ENCODE measurements at places on chromosomes 5 and 9.

GRCh38 chr5:96537386-96537785 is 104.3 kb upstream of the PCSK1 start:
- DNase-seq, result no peak

DNA sequence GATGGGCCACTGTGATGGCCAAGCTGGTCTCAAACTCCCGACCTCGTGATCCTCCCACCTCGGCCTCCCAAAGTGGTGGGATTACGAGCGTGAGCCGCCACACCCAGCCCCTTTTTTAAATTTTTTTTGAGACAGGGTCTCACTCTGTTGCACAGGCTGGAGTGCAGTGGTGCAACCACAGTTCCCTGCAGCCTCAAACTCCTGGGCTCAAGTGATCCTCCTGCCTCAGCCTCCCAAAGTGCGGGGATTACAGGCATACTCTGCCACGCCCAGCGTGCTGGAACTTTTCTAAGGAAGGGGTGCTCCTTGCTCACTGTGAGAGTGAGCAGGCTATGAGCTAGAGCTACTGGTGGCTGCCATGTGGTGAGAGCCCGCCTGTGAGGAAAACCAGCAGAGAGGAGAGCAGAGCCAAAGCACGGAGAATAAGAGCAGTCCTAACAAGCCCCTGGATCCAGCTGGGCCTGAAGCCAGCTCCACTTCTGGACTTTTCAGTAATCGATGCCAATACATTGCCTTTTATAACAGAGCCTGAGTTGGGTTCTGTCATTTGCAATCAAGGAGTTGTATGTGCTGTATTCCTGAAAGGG is 75.5 kb upstream of the UNC5A start:
- no peak for DNase-seq

GRCh38 chr9:7542126-7542525 is 257.5 kb downstream of the DMAC1 start:
- DNase-seq, result no peak

DNA sequence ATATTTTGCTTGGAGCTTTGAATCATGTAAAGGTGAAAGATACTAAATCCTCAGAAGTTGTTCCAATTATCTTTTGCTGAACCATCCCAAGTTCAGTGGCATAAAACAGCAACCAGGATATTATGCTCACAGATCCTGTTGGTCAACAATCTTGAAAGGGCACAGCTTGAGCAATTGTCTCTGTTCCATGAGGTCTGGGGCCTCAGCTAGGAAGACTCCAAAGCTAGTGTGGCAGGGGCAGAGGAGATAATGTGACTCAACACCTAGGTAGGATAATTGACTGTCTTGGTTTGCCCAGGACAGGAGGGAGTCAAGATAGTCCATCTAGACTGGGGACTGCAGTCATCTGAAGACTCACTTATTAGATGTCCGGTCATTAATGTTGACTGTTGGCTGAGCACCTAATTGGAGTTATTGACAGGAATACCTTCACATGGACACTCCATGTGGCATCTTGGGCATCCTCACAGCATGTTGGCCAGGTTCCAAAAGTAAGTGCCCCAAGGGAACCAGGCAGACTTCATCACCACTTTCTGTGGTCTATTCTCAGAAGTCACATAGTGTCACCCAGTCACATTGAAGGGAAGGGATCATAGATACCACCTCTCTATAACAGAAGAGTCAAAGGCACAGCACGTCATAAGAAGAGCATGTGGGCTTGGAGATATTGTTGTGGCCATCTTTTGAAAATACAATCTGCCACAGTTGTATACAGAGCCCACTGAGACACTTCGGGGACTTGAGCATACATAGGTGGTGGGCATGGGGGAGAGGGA is 88.4 kb upstream of the GPBP1 start:
- DNase-seq, result no peak

DNA sequence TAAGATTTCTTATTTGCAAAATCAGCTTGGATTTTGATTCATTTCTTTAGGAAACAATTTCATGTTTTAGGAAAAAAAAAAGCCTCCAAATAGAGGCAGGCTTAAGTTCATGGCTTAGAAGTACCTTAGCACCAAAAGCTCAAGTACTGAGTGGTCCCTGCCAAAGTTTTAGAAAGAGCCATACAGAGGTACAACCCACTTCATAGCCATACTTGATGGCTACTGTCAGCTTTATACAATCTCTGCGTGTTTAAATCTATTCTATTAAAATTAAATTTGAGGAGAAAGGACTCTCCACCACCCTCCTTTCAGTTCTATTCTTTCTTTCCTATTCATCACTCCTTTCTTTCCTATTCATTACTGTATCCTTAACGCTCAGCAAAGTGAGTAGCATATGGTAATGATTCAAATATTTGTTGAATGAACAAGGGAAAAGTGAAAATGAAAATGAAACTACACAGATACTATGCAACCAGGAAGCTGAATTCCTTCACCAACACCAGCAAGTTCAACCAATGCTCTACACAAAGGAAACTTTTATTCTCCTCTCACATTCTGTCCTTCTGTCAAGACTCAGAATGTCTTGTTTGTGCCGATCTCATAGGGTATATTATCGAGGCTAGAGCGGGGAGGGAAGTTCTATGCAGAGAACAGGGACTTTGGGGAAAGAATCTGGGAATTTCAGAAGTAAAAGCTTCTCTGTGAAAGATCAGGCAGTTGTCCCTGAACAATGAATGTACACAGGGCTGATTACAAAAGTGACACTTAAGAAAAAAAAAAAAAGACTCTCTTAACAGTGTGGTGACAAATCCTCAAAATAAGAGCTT is 138.6 kb upstream of the SPEF2 start:
- no peak for DNase-seq

DNA sequence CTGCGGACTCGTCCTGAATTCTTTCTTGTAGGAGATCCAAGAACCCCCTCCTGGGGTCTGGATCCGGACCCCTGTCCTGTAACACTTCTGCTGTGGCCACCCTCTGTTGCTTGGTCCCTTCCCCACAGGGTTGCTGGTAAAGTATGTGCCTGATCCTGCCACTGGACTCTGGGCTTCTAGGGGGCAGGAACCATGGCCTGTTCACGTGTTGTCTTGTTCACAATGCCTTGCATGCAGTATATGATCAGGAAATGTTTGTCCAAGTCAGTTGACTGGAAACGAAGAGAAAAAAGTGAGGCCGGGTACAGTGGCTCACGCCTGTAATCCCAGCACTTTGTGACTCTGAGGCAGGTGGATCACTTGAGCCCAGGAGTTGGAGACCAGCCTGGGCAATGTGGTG is 139.3 kb upstream of the ALDH1B1 start:
- DNase-seq, result no peak

- DNase-seq, result no peak
Observed at GRCh38 chr9:127801955-127802575, 617 bp upstream of the FPGS start.

- no peak for DNase-seq
Observed at GRCh38 chr5:112971276-112971675, 5.3 kb upstream of the DCP2 start.

DNA sequence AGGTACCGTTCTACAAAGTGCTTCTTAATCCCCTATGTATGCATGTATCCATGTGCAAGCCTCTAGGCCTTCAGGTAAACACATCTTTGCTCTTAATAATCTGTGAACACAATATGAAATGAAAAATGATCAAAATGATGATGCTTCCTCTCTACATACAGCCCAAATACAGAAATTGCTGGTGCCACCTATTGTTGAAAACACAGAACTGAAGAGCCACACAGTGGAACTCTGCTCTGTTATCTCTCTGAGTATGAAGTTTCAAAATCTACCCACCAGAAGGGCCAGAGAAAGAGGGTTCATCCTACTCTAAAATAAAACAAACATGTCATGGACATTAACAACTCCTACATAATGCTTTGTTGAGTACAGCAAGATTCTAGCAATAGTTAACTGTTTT is 71.3 kb downstream of the GLIS3 start:
- DNase-seq, result no peak

DNA sequence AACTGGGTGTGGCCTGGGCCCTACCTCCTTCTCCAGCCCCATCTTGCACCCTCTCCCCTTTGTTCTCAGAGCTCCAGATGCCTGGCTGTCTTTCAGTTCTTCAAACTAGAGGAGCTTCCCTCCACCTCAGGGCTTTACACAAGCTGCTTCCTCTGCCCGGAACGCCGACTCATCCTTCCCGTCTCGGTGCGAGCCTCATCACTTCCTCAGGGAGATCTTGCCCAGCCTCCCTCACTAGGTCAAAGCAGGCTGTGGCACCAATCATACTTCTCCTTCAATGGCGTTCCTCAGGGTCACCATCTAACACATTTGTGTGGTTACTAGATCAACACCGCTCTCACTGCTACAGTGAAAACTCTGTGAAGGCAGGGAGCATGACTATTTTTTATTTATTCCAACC is 56.2 kb upstream of the ZSWIM6 start:
- DNase-seq, result peak; percentile 40

- no peak for DNase-seq
Observed at GRCh38 chr5:113974976-113975375, 386.9 kb upstream of the KCNN2 start.

- DNase-seq, result no peak
Observed at GRCh38 chr5:31990081-31990650, 184.0 kb downstream of the GOLPH3 start.

DNA sequence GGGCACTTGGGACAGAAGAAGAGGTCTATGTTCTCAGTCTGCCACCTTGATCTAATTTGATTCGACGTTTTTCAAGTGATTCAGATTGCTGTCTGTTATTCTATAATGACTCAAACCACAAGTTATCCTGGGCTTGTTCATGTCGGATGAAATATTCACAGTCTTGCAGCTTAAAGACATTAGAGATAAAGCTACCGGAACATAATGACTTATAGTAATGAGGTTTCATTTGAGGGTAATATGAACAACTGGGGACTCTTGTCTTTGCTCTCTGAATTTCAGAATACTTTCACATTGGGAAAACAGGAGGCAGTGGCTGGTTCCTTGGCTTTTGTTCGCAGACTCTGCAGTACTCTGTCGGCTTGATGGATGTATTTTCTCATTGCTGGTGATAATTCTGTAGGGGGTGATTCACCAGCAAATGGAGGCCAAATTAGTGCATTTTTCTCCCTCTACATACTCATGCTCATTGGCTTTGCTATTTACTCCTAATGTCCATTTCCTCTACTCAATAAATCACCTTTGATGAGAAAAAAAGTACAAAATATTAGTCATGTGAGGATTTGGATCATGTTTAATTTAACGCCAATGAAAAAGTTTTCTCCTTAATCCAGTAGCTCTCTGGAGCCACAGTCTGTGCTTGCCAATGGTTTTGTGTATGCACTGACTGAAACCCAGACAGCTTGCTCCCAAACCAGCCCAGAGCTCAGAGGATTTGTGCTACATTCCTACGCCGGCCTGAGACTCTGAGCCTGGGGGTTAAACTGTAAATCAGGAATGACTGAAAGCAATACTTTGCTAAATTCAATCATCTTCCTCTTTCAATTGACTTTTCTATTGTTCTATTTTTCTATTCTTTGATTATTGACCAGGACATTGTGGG is 154.7 kb upstream of the ANKH start:
- no peak for DNase-seq

DNA sequence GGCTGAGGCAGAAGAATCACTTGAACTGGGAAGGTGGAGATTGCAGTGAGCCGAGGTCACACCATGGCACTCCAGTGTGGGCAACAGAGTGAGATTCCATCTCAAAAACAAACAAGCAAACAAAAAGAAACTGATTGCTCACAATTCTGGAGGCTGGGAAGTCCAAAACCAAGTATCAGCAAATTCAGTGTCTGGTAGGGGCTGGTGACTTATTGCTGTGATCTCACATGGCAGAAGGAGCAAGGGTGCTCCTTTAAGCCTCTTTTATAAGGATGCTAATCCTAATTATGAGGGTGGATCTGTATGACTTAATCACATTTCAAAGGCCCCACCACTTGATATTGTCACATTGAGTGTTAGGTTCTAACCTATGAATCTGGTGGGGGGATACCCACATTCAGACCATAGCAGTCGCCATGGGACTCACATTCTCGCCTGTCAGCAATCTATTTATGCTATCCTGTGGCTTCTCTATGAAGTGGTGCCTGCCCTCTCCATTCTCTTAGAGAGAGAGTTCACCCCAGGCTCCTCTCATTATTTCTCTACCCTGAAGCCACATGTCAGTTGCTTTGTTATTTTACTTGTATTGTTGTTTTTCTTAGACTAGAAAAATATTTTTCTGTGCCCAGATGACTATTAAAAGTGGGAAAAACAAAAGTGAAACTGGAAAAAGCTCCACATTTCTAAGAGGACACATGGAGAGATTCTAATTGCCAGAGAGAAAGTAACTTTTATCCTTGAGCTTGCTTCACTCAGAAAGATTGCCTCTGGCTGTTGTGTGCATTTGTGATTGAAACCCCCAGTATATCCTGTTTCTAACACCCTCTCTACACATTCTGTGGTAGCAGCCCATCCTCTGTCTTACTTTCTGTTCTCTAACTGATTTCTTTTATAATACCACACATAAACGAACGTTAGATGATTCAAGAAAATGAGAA is 18.8 kb upstream of the PRLR start:
- no peak for DNase-seq

GRCh38 chr5:180642779-180643178 is 6.6 kb downstream of the FLT4 start:
- DNase-seq, result no peak

DNA sequence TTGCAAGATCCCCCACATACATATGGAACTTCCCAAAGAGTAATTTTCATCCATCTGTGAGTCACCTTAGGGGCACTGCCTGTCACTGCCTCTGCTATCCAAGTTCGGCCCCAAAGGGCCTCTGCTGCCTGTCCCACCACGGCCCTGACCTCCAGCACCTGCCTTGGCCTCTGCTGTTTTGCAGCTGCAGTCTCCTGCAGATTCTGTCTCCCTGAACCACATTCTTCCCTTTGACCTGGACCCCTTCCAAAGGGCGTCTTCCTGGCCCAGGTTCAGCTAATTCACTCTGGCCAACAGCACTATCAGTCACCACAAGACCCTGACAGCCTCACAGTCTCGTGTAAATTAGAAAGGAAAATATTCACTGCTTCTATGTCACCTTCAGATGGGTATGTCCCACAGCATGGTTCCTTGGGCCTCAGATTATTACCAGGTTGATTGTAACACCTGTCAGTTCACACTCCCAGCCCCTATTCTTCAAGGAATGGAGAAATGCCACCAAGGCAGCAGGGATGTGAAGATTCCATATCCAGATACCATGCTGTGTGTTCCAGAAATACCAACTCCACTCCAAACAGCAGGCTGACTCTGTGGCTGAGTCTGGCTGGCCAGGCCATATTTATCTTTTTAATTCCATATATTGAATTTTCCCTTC is 479.3 kb downstream of the ARHGEF28 start:
- DNase-seq, result no peak

GRCh38 chr9:68552700-68553476 is 12.2 kb upstream of the TMEM252 start:
- DNase-seq, result no peak

GRCh38 chr9:124266826-124267201 is 9.1 kb downstream of the NEK6 start:
- no peak for DNase-seq

Measured in bone marrow (tissue), 2 donors.